ENCODE measurements at places on chromosomes 5 and 9.

DNA sequence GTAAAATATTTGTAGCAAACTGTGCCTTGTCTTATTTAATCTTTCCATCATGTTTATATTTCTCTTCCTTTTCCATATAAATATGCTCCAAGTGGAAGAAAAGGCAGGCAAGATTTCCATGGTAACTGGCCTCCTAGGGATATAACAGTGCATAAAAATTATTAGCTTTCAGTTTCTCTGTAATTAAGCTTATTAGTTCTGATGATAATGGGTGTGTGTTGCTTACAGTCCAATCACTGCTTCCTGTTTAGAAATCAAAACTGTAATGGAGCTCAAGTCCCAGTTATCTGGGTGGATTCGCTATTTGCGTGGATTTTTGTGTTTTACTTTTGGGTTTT, 213.0 kb downstream of the PJA2 start:
- DNase-seq = no peak

DNA sequence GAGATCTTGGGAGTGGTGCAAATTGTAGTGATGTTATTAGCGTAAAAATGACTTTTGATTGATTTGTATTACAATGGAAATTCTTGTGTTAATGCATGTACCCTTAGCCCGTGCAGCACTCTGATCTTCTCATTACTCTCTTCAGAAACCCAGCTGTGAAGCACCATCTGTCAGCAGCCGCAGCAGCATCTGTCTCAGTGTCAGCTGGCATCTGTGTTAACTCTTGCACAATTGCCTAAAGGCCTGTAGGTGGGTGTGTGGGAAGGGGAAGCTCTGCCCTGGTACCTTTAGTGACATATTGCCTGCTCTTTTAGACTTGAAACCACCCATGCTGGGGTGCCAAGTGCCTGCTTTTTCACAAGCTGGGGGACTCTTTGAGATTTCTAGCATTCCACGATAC, 101.3 kb downstream of the FBXL7 start:
- no peak for DNase-seq

- no peak for DNase-seq
Measured at GRCh38 chr9:81861644-81862043, 66.6 kb upstream of the SPATA31D4 start.

DNA sequence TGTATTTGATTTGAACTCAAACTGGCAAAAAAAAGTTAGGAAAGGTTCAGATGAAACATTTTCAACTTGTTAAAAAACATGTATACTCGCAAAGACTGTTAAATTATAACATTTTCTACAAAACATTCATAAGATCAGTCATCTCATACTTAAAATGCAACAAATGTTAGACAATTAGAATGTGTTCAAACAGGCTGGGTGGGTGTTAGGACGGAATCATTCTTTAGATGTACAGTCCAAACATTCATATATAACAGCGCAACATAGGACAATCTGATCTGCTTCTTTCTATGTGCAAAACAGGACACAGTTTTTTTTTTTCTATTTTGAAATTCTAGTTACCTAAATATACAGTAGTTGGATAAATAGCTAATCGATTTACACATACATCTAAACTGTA, 22.2 kb downstream of the IL4 start:
- DNase-seq = no peak

DNA sequence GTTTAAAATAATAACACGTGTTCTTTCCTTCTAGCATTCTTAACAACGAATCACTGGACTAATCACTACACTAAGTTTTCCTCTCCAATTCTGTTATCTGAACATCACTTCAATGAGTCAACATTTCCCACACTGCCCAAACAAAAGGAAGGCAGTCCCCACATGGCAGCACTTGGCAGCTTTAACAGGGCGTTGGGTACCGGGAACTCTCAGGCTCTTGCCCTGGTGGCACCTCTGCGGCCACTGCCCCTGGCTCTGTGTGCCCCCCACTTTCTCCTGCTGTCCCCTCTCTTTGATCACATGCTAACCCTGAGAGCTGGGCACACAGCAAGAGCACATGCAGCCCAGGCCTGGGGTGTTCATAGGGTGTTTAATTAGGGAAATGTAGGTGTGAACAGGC, 15.7 kb downstream of the SLC6A3 start:
- no peak for DNase-seq

DNA sequence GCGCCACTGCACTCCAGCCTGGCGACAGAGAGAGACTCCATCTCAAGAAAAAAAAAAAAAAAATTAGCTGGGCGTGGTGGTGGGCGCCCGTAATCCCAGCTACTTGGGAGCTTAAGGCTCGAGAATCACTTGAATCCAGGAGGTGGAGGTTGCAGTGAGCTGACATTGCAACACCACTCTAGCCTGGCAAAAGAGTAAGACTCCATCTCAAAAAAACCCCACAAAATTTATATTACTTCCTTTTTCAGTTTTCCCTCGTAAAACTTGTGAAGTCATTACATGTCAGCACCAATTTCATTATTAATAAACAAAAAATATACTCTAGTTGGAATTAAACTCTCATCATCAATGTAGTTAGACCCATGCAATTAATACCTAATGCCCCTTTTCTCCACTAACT, 43.9 kb downstream of the SHLD3 start:
- DNase-seq = no peak

DNA sequence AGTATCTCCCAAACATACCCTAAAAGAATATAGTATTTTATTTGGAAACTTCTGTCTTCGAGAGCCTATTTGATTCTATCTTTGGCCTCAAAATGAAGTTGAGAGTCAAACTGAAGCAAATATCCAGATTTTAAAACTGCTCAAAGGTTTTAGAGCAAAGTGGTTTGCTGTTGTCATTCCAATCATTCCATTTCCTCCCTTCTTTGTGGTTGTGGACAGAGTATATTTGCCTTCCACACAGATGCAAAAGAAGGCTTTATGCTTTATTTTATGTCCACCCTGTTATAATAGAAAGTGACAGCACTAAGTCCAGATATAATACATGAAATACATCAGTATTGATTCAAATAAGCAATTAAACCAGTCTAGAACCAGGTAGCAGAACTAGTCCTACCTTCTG, 12.4 kb downstream of the GZMK start:
- no peak for DNase-seq

DNA sequence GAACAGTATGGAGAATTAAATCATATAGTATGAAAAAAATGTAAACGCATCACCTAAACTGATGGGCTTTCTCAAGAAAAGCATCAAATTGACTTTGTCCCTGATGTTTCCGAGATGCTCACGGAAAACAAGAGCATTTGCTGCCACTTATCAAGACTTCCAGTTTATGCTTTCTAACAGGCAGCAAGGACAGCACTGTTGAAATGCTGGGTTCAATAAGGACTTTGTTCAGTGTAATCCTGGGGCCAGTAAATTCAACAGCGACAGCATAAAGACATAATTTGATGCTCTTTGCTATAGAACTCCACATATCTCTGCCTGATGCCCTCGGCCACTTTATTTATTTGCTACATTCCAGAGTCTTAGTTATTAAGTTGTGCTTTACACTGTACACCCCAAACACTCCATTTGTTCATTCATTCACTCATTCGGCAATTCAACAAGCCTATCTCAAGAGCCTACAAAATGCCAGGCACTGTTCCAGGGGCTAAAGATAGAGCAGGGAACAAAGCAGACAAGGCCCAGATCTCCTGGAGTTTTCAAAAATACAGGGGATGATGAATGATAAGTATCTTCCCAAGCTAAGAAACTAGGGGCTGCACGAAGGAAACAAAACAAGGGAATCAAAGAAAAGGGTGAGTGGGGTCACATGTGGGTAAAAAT, 294.6 kb downstream of the ZNF608 start:
- DNase-seq = no peak

GRCh38 chr9:98571643-98572042, 137.1 kb downstream of the GABBR2 start:
- DNase-seq = no peak

GRCh38 chr9:78038620-78039300, 7.1 kb upstream of the GNAQ start:
- no peak for DNase-seq
